ENCODE measurements at places on chromosomes 6 and 20.

- DNase-seq, result peak; percentile 99
Measured at GRCh38 chr6:112237595-112237994, 16.8 kb downstream of the LAMA4 start.

DNA sequence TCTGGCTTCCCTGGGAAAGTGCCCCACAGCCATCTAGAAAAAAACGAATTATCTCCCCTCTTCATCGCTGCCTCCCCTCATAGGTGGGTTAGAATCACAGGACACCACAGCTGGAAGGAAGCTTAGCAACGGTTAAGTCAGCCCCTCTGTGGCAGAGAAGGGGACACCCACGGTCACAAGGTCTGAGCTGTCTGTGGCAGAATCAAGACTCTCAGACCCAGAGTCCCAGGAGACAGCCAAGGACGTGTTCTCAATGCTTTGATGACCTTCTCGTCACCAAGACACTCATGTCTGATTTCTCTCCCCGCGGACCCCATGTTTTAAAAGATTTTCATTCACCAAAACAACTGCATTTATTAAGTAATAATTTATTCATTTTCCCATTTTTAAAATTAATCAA lies 221.5 kb downstream of the NRN1 start:
- DNase-seq, result no peak

DNA sequence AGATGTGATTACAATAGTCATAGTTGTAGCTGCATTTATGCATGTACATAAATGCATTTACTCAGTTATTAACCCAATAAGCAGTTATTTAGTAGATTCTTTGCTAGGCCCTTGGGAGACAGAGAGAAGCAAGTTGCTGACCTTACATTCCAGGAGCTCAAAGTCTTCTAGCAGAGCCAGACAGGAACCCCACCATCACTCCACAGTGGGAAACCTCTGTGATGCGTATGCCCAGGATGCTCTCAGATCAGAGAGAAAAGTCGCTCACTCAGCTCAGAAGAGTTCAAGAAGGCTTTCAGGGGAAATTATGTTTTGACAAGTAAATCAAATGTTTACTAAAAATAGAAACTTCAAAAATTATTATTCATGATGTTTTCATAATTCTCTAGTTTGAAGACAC lies 146.3 kb upstream of the EXOC2 start:
- DNase-seq, result no peak

GRCh38 chr6:33197431-33198048 lies 2.9 kb downstream of the RXRB start:
- peak; percentile 64 for DNase-seq

DNA sequence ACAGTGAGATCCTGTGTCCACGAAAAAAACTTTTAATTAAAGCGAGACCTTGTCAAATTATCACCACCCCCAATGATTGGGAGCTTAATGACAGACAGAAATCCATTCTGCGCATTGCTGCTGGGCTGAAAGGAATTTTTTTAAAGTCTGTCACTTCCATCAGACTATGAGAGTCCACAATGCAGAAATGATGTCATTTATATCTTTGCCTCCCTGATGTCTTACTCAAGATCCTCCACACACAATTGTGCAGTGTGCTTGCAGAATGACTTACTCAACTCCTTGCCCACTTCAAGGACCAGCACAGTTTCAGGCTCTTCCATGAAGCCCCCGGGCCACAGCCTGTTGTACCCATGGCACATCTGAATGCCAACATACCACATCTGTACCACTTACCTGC lies 41.0 kb downstream of the GPLD1 start:
- DNase-seq, result no peak

DNA sequence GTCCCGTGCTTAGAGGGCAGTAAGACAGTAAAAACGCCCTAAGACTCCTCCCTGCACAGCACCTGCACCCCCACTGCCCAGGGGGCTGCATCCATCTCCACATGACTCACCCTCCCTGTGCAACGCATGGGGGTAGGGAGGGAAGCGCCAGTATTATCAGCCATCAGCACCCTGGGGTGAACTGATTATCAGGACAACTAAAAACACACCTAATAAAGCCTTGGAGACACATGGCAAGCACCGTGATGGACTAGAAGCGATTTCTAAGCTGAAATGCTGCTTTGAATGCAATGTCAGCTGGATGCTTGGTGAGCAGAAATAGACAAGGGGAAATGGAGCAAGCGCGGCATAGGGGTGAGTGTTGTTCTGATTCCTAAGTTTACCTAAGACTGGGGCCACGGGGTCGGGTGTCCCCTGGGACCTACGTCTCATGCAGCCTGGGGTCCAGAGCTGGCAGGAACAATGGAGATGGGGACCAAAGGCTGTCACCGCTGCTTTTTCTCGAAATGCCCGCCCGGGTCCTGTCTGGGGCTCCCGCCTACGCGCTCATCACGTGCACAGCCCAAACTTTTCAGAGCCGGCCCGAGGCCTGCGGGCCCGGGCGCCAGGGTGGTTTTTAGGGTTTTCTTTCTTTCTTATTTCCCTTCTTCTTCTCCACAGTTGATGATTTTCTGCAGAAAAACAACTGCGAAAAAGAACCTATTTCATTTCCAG lies 702 bp upstream of the TNFAIP3 start:
- DNase-seq, result no peak

GRCh38 chr6:92589996-92590395 lies 829.4 kb downstream of the EPHA7 start:
- DNase-seq, result peak; percentile 12

Measured in AG10803 (cell line).